Dermis blood vessel endothelial cell (primary cell): ENCODE measurements at places on chromosomes 4 and X. TPM values are rescaled to one million over a fixed set of nuclear protein-coding genes. Genes with fewer than 3 reads are reported as not detected.

Gene ZNF275
- 5.3 and 7.3 TPM in 2 replicates for total RNA-seq

Gene PDS5A
- 74.7 and 107 TPM in 2 replicates for total RNA-seq

Gene AKAP4
- not detected in 2 replicates for total RNA-seq

Gene ACSL4
- total RNA-seq: 57.3 and 97.2 TPM in 2 replicates

Gene MID2
- 114 and 159 TPM in 2 replicates for total RNA-seq

Gene TRPC3
- not detected in 2 replicates for total RNA-seq

Gene HMGB3
- 28.4 and 35.9 TPM in 2 replicates for total RNA-seq

Gene BANK1
- total RNA-seq: 0.09 TPM in 1 of 2 replicates, not detected in the other

Gene TLR1
- total RNA-seq: 3.1 and 6.9 TPM in 2 replicates

Gene DDX3X
- 426 and 470 TPM in 2 replicates for total RNA-seq

Gene TEC
- 1.7 and 1.9 TPM in 2 replicates for total RNA-seq

Gene IL2RG
- 0.51 TPM in 1 of 2 replicates, not detected in the other for total RNA-seq

Gene CSN1S1
- 0.09 TPM in 1 of 2 replicates, not detected in the other for total RNA-seq

Gene CD40LG
- total RNA-seq: not detected in 2 replicates

Gene SHROOM4
- total RNA-seq: 39.0 and 47.0 TPM in 2 replicates

Gene TMPRSS11E
- total RNA-seq: not detected in 2 replicates

Gene GAGE1
- not detected in 2 replicates for total RNA-seq

Gene FAM47E
- total RNA-seq: 0.14 and 0.17 TPM in 2 replicates

Gene ZDHHC15
- under 0.01 TPM in 1 of 2 replicates, not detected in the other for total RNA-seq

Gene BEX2
- 0.56 and 0.68 TPM in 2 replicates for total RNA-seq

Gene TAB3
- 10.3 and 11.2 TPM in 2 replicates for total RNA-seq

Gene SH2D1A
- not detected in 2 replicates for total RNA-seq

Gene BEND4
- 0.17 and 0.23 TPM in 2 replicates for total RNA-seq

Gene DIPK2B
- total RNA-seq: 88.8 and 128 TPM in 2 replicates
